NCI-H1092 (cell line): ENCODE measurements at places on chromosomes 6 and 20.

DNA sequence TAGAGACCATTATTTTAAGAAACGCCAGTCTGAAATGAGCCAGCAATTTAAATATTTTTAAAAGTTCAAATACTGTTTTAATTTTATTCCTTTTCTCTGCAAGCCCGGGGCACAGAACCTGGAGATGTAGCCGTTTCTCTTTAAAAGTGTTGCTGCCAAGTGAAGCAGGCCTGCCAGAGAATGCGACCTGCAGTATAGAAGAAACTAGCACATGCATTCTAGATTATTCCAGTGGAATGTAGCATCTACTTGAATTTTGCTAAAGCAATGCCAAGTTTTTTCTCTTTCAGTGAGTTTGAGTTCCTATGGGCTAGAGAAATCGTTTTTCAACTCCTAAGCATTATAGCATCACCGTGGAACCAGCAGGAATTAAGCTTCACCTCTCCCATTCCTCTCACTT lies 101.3 kb downstream of the QRSL1 start:
- DNase-seq = no peak

DNA sequence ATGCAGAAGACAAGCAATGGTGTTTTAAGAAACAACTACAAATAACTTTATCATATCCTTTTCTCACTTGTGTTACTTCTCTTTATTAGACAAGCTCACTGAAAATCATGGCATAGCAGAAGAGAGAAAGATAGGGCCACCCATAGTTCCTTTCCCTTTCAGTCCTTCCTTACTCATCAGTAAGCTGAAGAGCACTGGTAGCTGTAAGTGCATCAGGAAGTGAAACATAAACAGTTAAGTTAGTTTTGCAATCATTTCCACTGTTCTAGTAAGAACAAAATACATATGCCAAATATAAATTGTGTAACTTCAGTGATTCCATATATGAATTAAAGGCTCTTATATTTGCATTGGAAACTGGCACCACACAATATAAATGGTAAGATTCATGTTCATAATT lies 220.1 kb downstream of the HACE1 start:
- no peak for DNase-seq

DNA sequence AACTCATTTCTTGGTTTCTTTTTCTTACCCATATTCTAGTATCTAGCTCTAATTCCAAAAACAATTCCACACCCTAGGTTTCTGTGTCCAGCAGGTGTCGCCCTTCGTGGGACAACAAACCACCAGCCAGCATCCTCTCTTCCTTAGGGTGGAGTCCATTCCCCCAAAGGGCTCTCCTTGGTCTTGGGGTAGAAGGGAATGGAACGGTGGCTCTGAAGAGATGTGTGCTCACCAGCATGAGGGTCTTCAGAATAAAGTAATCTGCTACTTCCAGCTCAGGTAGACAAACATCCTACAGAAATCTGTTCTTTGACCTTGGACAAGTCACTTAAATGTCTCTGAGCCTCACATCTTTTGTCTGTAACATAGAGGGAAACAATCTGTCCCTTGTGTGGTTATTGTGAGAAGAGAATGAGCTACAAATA lies 7.2 kb downstream of the HLA-DMB start:
- no peak for DNase-seq

DNA sequence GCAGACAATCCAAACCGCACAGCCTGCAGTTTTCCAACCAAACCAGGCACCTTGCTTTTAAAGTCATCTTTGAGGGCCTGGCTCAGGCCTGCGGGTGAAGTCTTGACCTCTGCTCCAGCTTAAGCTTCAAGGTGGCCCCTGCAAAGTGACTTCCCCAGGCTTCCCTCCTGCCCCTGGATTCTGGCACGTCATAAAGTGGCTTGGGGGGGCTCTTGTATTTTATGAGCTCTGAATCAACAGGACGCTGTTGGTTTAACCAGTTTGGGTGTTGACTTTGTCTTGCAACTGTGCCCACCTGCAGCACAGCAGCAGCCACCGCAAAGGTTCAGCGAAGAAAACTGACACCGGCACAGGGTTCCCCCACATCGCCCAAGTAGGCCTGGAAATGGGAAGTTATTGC lies 81.2 kb downstream of the NFATC2 start:
- DNase-seq = peak; percentile 44

DNA sequence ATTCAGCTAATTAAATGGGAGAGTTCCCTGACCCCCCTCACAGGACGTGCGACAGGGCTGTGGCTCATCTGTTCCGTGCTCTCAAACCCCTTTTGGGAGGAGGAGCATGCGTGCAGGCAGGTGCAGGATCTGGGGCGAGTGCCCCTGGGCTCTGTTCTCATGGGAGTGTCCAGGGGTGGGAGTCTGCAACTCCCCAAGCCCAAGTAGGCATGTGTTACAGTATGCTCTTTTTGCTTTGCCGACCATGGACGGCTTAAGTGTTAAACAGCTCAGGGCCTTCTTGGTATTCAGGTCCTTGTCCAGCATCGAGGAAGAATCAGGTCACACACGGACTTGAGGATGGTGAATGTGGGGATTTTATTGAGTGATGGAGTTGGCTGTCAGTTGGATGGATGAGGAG lies 101.6 kb downstream of the NCOA3 start:
- DNase-seq = no peak

DNA sequence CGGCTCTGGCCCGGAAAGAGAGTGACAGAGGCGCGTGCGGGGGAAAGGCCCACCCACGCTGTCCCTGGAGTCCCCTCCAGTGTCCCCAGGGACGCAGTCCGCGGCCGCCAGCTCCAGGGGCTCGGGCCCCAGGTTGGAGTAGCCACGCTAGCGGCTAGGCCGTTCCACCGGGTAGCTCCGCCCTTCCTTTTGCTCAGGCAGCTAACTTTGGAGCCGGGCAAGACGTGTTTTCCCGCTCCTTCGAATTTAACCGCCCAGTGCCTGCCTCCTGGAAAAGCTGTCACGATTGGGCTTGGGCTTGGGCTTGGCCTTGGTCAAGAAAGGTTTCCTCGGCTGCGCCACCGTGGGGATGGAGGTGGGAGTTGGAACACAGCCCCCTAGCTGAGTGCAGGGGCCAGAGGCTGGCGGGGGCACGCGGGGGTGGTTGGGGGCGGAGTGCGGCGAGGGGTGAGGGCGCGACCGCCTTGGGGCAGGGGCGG lies 4.7 kb downstream of the LINC00237 start:
- DNase-seq = no peak

GRCh38 chr6:142008016-142008735 lies 124.5 kb upstream of the GJE1 start:
- DNase-seq = no peak

GRCh38 chr20:4717816-4718570 lies 3.7 kb upstream of the PRND start:
- no peak for DNase-seq

DNA sequence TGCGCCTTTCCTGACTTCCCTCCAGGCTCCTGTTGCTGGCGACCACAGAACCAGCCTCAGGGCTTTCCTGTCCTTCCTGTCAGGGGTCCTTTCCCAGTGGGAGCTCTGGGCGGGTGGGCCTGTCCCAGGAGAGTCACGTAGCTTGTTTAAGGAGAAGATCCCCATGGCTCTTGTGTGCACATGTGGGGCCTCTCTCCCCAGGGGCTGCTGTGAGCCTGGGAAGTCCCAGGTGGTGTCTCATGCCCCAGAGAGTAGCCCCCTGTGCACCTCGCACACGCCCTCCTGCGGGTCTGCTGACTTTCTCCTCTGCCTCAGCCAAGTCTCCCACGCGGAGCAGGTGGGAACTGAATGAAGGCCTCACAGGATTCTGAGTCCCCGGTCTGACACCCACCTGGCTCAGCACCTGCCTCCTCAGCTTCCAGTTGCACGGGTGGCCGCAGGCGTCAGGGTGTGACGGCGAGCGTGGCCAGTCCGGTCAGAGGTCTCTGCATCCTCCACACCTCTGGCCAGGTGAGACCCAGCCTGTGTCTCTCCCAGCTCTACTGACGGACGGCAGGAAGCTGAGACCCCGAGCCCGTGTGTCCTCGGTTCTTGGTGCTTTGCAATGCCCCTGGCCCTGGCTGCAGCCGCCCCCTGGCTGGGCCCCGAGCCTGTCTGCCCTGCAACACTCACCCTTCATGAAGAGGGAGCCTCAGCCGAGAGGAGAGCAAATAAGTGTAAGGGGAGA lies 5.6 kb upstream of the NKAIN4 start:
- DNase-seq = no peak

- DNase-seq = no peak
Measured at GRCh38 chr6:55040102-55040848, 134.0 kb upstream of the HCRTR2 start.

DNA sequence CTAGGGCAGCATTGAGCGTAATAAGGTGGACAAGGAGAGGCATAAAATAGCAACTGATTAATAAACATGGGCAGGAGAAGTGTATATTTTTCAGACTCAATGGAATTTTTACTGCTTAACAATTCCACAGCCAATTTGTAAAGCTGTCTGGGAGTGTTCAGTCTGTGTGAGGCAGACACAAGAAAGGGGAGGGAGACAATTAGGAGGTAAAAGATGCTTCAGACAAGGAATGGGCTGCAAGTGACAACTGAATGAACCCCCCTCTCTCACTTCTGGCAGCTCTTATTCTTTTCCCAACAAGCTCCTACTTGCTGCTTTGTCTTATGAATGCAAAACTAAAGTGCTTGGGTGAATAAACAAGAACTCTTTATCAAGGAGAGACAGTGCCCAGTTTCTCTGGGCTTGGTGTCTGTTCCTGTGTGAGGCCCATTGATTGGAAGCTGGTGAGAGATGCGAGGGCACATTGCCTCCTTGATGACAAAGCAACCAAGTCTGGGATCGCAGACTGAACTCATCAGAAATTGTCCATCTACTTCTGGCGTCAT lies 575.3 kb downstream of the RNF144B start:
- no peak for DNase-seq

DNA sequence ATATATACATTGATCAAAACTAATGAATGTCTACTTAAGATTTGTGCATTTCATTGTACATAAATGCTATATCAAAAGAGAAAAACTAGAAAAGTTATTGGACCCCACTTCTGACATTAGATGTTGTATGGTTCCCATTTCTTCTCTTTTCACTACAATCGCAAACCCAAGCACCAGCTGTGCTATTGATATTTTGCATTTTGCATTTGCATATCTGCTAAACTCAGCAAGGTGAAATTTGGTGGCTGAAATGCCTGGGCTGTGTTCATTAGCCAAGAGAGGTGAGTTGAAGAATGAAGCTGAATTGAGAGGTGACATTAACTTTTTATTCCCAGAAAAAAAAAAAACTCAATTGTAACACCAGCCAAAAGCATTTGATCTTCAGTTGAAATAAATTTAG lies 232.1 kb upstream of the TENT5A start:
- DNase-seq = no peak

- no peak for DNase-seq
Measured at GRCh38 chr20:52832151-52832774, 139.9 kb upstream of the TSHZ2 start.

GRCh38 chr20:13487202-13487601 lies 151.5 kb downstream of the TASP1 start:
- no peak for DNase-seq

DNA sequence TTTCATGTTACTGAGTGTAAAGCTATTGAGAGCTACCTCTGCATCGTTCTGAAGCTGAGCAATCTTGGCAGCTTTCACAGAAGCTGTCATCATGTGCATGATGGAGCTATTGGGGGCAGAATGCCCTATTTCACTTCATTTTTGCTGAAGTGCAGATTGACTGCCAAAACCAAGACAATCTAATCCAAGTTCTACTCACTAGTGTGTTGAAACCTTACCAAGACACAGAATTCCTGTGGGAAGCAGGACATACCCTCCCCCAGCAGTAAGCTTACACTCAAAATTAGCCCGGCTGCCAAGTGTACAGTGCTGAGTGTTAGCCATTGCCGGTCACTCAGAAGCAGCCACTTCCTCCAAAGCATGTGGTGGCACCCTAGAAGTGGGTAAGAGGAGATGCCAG lies 177.3 kb upstream of the TENT5A start:
- no peak for DNase-seq

GRCh38 chr20:45946149-45946970 lies 11.9 kb downstream of the PCIF1 start:
- no peak for DNase-seq

GRCh38 chr6:104014163-104014959 lies 845.4 kb downstream of the HACE1 start:
- no peak for DNase-seq

DNA sequence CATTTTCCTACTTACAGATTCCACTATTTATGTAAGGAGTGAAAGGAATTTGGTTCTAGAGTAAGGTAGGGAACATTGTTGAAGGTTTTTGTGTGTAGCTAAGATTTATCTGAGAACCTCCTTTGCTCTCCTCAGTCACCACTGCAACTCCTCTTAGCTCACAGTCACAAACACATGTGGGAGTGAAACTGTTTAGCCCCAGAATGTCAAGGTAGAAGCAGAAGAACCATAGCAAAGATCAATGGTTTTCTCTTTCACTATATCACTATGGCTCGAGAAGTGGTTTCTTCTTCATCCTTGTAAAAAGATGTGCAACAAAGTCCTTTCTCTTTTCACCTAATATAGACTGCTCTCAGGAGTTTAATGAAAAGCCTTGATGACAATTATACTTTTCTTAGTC lies 6.5 kb upstream of the DEFB112 start:
- DNase-seq = no peak

DNA sequence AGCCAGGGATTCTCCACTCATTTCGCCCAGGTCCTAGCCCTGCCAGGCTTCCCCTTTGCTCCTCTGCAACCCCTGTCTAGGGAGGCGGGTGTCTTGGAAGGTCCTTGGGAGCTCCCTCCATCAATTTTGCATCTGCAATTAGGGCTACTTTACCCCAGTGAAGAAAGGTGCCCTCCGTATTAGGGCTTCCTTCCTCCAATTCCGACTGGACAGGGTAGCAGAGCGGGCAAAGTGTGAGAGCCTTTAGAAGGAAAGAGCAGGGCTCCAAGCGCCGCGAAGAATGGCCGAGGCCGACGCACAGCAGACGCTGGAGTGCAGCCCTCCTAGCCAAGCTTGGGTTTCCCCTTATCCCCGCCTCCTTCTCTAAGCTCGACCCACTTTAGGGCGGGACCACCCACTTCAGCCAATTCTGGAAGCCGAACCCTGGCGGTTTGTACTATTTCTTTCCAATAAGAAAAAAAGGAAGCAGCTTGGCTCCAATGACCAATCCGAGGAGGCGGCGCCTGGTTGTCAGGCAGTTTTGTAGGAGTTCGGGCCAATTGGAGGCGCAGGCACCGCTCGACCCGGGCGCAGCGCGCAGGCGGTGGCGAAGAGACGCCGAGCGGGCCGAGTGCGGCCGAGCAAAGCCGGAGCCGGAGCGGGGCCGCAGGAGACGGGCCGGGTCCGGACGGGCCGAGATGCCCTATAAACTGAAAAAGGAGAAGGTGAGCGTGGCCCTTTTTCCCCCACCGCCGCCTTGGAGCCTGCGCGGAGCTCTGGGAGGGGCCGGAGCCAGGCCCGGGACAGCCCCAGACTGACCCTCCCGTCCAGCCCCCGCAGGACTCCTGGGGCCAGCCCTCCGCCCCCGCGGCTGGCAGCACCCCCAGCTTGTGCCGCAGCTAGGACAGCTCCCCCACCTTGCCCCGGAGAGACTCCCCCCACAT lies at the start of gene PPP2R5D:
PPP2R5D (plus strand) TSS at position 570 of the 923 bp plus-strand sequence; CDS start at position 678, 108 bp downstream.
- peak; percentile 99 for DNase-seq

GRCh38 chr6:152423216-152424103 lies 213.7 kb downstream of the SYNE1 start:
- no peak for DNase-seq

DNA sequence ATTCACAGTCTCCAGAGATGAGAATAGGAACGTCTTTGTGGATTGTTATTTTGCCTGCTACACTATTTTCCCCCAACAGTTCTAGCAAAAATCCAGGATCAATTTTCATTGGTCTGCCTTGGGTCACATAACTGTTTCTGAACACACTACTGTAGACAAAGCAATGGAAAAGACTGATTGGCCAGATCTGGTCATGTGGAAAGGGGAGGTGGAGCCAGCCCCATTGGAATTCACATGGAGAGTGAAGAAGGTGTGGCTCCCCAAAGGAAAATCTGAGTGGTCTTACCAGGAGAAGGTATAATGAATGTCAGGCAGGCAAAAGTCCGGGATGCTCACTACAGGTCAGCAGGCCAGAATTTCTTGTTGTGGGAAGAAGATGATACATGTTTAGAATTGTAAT lies 9.5 kb upstream of the TP53RK start:
- no peak for DNase-seq
